ENCODE measurements at places on chromosomes 13 and 19.

DNA sequence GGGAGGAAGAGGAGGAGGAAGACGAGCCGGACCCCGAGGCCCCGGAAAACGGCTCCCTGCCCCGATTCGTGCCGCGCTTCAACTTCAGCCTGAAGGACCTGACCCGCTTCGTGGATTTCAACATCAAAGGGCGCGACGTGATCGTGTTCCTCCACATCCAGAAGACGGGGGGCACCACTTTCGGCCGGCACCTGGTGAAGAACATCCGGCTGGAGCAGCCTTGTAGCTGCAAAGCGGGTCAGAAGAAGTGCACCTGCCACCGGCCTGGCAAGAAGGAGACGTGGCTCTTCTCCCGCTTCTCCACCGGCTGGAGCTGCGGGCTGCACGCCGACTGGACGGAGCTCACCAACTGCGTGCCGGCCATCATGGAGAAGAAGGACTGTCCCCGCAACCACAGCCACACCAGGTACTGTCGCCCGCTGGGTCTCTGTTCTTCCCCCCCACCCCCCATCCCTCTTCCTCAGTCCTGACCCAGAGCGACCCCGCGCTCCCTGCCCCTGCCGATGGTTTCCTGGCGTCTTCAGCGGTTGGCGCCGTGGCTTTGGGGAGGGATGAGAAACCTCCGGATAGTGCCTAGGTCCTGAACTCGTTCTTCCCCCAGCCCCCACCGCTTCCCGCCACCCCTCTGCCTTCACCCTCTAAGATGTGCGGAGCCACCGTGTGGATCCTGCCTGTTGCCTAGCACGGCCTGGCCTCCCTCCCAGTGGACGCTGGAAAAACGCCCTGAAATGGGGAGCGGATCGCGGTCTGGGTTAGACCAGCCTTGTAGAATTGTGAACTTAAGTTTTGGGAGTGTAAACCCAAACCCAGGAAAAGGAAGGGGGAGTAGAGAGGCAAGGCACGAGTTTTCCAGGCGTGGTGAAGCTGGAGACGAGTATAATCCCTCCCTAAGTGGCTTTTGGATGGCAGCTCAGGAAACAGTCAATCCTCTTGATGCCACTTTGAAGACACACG, 1.5 kb downstream of the HS6ST3 start:
- DNase-seq, result peak; percentile 33

- no peak for DNase-seq
These were observed 19.7 kb upstream of the IRGC start for GRCh38 chr19:43695985-43696704.

DNA sequence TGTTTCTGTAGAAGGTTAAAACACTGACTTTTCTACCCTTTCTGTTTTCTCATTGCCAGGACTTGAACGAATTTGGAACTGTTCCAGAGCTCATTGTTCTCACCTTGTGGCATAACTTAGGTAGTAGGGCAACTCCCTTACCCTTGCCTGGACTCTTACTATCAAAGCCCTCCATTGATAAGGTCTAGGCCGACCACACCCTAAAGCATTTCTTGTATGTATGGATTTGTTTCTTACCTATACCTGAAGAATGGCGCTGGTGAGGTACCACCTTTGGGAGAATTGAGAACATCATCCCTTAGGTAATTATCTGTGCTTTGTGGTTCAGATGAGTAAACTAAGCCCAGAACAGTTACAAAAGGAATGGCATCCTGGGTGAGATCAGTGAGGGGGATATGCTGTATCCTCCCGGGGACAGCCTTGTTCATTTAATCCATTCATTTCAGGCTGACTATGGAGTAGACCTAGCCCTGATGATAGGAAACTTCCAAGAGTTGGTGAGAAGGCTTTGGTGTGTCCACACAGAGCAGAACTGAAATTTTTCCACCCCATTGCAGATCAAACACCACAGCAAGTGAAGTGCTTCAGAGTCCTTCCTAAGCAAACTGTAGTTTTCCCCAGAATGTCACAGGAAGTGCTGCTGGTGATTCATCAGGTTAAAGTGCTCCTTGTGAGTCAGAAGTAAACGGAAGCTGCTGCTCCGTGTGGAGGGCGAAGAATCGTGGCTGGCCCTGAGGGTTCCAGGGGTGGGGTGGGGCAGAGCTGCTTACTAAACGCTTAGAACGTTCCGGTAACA, 113.0 kb downstream of the TEX26 start:
- no peak for DNase-seq

- DNase-seq, result no peak
These were observed 101.7 kb upstream of the SOX21 start for GRCh38 chr13:94813920-94814475.

DNA sequence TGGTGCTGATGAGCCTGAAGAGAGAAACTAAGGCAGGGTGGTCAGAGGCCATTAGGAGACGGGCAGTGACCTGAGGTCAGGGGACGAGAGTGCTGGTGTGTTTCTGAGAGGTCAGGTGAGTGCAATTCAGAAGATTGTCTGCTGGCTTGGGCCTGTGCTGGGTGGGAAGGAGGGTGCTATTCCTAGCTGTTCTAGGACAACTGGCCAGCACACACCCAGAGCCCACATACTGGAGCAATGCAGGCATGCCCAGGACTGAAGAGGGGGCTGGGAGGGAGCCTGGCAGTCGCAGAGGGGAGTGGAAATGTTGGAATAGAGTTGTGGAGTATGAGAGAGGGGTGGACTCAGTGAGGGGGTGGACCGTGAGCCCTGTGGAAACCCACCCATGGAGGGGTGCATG, 16.5 kb downstream of the ARHGEF7 start:
- DNase-seq, result no peak

DNA sequence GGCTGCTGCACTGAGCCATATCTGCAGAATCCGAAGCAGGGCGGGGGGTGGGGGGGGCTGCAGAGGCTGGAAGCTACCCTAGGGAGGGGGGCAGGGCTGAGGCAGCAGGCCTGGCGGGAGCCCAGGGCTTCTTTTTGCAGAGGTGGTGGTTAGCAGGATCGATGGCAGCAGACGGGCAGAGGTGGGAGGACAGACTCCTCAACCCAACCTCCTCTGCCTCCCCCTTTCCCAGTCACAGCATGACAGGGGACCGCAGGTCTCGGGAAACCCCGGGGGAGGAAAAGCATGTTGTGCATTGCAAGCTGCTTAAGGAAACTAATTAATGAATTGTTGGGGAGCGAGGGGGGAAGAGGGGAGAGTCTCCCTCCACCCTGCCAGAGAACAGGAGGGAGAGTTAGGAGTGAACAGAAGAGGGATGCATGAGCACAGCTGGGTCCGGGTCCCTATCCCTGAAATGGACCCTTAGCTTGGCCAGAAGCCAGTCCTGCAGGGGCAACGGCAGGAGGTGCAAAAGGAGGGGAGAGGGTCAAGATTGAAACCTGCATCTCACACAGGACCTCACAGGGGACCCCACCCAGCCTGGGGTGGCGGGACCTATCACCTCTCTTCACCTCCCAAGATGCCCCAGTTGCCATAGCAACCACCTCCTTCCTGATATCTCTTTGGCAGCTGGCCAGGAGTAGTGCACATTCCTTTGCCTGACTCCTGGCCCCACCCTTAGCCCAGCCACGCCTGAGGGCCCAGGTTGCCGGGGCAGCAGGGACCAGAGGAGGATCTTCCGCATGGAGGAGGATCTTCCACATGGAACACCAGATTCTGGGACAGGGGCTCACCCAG, 1.8 kb downstream of the FXYD7 start:
- DNase-seq, result no peak

DNA sequence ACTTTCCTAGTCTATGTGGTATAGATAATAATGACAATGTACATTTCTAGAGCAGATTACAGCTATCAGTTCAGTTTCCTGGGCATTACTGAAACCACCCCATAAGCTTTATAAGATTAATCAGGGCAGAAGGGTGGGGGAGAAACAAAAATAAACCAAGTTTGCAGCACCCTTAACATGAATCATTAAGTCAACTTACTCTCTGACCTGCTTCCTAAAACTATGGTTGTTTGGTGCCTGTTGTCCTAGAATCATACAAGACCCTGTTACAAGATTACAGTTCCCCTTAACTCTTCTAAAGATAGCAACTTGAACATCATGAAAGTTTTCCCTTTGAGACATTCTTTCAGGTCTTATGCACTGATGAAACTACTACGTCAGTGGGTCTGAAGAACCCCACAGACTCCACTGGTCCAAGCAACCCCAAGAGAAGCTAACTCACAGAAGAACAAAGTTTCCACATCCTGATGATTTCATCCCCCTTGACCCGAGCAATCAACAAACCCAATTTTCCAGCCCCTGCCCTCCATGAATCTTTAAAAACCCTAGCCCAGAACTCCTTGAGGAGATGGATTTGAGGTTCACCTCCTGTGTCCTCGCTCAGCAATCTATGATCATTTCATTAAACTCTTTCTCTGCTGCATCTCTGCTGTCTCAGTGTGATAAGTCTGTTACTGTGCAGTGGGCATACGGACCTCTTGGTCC, 336.5 kb downstream of the FOXO1 start:
- DNase-seq, result no peak

DNA sequence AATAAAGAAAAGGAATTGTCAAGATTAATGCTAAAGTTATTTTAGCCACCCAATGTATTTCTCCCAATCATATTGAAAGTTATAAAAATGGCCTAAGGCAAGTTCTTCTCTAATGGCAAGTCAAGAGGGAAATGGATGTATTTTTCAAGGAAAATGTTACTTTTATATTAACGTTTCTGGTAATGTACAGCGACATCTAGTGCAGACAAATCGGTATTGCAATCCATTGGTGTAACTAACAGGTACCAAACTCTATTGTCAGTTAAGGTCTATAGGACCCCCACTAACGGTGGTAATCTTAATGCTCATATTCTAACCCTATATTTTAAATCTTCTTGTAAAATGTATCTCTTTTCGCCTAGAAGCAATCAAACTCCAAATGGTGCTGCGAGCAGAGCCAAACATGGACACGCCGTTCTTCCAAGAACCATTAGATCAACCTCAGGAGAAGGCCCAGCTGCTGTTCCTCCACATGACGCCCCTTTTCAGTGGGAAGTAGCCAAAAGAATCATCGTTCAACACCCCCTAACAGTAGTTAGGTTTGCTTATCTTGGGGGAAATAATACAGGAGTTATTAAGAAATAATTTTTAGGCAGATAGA, 98.5 kb upstream of the PABPC3 start:
- DNase-seq, result no peak

GRCh38 chr13:26037302-26037701, 14.5 kb downstream of the SHISA2 start:
- no peak for DNase-seq

DNA sequence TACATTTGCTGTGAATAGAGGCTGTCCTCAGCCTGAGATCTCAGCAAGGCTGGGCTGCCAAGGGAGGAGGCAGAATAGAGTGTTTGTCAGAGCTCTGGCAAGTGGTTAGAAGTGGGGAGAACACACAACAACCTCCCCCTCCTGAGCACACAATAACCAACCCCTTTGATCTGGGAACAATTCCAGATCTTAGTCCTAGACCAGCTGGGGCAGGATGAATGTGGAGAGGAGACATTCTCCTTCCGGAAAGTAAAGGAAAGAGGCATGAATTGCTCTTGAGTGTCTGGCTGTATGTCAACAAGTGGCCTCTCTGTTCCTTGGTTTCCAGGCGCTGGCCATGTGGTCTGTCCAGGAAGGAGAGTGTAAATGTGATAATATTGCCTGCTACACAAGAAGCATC, 114.9 kb upstream of the TMTC4 start:
- DNase-seq, result no peak

DNA sequence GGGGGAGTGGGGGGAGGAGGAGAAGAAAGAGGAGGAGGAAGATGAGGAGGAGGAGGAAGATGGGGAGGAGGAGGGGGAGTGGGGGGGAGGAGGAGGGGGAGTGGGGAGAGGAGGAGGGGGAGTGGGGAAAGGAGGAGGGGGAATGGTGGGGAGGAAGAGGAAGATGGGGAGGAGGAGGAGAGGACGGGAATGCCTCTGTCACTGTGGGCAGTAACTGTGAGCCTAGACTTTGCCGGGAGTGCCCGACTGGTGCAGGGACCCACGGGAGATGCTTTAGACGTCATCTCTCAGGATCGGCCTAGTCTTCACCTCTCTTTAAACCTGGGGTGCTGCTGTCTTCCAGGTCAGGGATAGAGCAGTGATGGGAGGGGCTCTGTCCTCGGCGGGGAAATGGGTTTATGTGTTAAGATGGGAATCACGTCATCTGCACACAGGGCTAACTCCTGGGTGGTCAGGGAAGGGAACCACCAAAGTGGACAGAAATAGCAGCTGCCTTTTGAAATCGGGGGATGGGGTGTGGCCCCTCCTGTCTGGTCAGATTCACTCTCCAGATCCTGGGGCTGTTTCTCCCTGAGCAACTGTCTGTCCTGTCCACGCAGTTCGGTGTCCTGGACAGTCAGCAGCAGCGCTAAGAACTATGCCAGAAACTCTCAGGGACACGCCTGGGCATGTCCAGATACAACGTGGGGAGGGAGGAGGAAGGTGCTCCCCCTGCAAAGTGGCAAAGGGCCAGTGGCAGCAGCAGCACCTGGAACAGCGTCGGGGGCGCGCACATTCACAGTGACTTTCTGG, 26.9 kb downstream of the GAS6 start:
- peak; percentile 74 for DNase-seq

DNA sequence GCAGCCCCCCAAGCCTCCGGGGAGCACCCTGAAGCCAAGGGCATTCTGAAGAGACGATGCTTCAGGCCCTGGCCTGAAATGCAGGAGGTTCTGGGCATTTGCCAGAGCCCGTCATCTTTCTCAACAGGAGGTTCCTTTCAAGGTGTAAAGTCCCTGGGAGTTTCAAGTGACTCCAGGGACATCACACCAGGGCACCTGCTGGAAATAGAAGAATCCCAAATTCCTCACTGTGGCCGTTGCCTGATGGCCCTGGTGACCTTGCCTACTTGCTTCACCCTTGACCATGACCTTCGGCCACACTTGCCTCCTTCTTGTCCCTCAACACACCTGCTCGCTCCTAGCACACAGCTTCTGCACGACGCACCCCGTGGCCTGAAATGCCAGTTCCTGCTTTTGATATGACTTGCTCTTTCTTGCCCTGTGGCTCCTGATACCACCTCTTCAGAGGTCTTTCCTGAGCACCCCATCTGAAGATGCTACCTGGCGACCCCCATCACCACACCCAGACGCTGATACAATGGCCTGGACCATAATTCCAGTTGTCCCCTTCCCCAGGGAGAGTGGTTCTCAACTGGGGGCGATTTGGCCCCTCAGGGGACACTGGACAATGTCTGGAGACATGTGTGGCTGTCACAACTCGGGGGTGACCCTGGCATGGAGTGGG, 3.5 kb downstream of the DPP9 start:
- DNase-seq, result no peak

- no peak for DNase-seq
These were observed 27.6 kb downstream of the SLC6A16 start for GRCh38 chr19:49297403-49297802.

- no peak for DNase-seq
These were observed 238.0 kb downstream of the LHFPL6 start for GRCh38 chr13:39364947-39365468.

GRCh38 chr13:63696055-63696454, 2280.4 kb upstream of the PCDH20 start:
- no peak for DNase-seq

GRCh38 chr13:40776681-40777165, 5.7 kb upstream of the MRPS31 start:
- DNase-seq, result no peak

DNA sequence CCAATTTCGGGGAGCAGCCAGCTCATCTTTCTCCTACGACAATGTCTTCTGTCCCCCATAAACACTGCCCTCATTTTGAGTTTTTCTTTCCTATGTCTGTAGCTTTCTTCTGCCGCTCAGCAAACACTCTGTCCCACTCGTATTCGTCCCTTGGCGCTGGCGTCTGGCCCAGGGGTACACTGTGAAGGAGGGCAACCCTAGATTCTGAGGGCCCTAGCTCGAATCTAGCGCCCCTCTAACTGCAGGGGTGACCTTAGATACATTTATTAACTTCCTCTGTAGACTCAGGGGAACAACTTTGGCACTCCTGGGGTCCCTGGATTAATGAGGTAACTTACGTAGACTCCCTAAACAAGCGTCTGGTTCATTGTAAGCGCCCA, 677 bp upstream of the LRCH1 start:
- no peak for DNase-seq

Measured in gastrocnemius medialis (tissue), 4 donors.